ENCODE measurements at places on chromosomes 12 and 14. TPM values are rescaled to one million over a fixed set of nuclear protein-coding genes. Genes with fewer than 3 reads are reported as not detected.

- no peaks in the 10 kb centered on the region for H3K36me3 ChIP-seq
- H3K4me3 ChIP-seq = no peak overlapping the region
- no peak overlapping the region for H3K27ac ChIP-seq
- H3K27me3 ChIP-seq = no peaks in the 10 kb centered on the region
- peak; percentile 71 for DNase-seq
- no peaks in the 10 kb centered on the region for H3K4me1 ChIP-seq
Measured at GRCh38 chr14:25953532-25954139, 644.2 kb downstream of the NOVA1 start.

DNA sequence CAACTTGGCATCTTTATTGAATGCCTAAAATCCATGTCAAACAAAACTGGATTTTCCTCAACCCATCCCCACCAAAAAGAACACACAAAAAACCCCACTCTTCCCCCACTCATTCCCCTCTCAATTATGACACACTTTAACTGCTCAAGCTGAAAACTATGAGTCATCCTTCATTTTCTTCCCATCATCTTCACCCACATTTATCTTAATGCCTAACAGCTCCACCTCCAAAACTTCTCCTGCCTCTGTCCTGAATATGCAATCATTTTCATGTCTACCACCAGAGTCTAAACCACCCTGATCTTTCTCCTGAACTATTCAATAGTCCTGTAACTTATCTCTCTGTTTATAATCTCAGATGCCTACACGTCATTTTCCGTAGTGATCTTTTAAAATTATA is 239.7 kb downstream of the BCAT1 start:
- H3K27ac ChIP-seq = no peak overlapping the region
- no peaks in the 10 kb centered on the region for H3K36me3 ChIP-seq
- H3K4me1 ChIP-seq = no peaks in the 10 kb centered on the region

The OR6C65 gene
- not detected for total RNA-seq

The TAS2R9 gene
- not detected for total RNA-seq

The SMAGP gene
- 21.4 TPM for total RNA-seq

DNA sequence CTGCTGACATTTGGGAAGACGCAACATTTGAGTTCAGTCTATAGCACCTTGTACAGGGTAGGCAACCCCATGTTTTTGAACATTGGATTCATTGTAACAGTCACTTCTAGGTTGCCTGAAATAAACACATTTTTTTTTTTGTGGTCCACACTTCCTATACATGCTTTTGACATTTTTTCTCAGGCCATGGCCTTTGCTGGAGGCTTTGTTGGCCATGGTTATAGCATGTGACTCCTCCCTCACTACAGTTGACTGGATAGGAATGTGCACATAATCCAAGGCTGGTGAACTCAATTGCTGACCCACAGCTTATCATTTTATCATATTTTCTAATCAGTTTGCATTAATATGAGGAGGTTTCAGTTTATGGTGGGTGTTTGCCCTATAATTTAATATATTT is 60.6 kb downstream of the TMEM117 start:
- H3K27me3 ChIP-seq = no peaks in the 10 kb centered on the region
- no peaks in the 10 kb centered on the region for H3K4me1 ChIP-seq
- H3K36me3 ChIP-seq = no peaks in the 10 kb centered on the region
- no peak overlapping the region for H3K27ac ChIP-seq
- no peak overlapping the region for H3K4me3 ChIP-seq

DNA sequence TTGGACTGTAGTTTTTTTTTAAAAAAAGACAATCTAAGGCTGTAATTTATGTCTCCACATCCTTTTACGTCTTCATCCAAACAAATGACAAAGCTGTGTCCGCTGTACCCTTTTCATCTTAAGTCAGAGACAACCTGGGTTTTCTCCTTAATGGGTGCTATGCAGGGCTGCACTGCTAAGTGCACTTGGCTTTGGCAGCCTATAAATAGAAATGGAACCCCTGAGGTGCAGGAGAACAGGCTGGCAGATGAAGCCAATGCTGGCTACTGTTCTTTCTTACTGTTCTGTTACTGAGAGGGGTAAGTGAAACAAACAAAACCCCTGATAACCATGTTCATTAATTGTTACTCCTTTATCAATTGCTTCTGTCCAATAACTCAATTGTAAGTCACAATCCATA is 47.1 kb upstream of the KICS2 start:
- no peak for DNase-seq
- H3K36me3 ChIP-seq = no peaks in the 10 kb centered on the region
- no peaks in the 10 kb centered on the region for H3K4me1 ChIP-seq
- no peaks in the 10 kb centered on the region for H3K27me3 ChIP-seq

The ACSS3 gene
- total RNA-seq = 62.9 TPM

GRCh38 chr12:754473-754820 is 2.1 kb downstream of the WNK1 start:
- H3K36me3 ChIP-seq = no peaks in the 10 kb centered on the region
- peak overlapping the region; percentile 21 for H3K4me3 ChIP-seq
- no peak for DNase-seq
- peak overlapping the region; percentile 95 for H3K27ac ChIP-seq
- H3K27me3 ChIP-seq = no peaks in the 10 kb centered on the region

DNA sequence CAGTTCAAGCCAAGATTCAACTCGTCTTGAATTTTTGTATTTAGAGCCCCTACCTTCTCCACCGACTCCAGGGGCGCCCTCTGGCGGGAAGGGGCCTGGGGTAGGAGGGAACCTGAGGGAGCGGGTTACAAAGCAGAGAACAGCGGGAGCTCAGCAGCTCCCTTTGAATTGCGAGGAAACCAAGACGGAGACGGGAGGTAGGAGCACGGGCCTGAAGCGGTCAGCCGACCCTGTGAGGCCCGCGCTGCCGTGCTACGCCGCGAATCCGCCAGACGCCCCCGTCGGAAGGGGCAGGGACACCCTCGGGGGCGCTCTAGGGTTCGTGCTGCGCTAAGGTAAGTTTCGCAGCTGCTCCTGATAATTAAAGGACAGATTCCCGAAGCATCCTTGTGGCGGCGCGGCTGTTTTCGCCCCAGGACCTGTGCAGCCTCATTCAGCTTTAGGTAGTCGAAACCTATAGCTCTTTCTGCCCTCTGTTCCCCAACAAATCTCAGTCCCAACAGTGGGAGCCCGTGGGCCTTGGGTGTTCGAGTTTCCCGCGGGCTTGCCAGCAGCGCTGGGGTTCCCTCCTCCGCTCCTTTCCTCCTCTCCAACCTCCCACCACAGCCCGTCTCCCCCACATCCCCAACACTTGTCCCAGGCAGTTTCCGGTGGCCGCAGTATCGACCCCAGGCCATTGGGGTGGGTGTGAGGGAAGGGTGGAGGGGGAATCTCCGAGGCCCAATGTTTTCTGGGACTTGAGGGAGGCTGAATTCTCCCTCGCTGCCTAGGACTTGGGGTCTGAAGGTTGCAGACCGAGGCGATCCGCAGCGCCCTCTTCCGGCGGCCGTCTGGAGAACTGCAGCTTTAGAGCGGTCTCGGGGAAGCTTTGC is 5.1 kb upstream of the NKX2-1 start:
- DNase-seq = no peak
- no peak overlapping the region for H3K4me3 ChIP-seq
- peaks cover 81% of the 10 kb centered on the region for H3K27me3 ChIP-seq

The OR9K2 gene
- total RNA-seq = not detected

GRCh38 chr12:84270470-84271140 is 642.0 kb downstream of the SLC6A15 start:
- no peak overlapping the region for H3K4me3 ChIP-seq
- H3K27me3 ChIP-seq = no peaks in the 10 kb centered on the region
- H3K36me3 ChIP-seq = no peaks in the 10 kb centered on the region
- H3K4me1 ChIP-seq = no peaks in the 10 kb centered on the region
- DNase-seq = peak; percentile 52

DNA sequence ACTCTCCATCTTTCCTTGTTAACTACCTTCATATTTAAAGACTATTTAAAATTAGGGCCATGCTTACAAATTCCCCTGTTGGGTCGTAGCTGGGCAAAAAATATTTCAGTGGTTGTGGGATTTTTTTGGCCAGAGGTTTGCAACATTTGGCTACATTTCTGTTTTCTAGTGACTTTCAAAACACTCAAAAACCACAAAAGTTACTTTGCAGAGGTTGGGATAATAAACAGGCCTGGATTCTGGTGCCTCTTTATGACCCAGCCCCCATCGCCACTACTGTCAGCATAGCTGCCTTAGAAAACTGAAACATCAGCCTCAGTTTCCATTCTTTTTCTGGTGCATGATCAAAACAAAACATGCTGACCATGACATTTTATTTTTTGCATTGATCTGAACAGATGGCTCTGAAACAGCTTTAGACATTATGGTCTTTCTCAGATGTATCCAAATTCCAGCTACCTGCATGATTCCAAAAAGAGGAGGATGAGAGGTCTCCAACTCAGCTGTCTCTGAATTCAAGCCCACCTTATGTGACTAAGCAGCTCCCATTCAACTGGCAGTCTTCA is 5.2 kb downstream of the DPF3 start:
- DNase-seq = no peak
- no peak overlapping the region for H3K4me3 ChIP-seq
- no peak overlapping the region for H3K27ac ChIP-seq
- H3K27me3 ChIP-seq = no peaks in the 10 kb centered on the region

- no peaks in the 10 kb centered on the region for H3K27me3 ChIP-seq
- no peak overlapping the region for H3K4me3 ChIP-seq
- no peak for DNase-seq
- H3K4me1 ChIP-seq = no peaks in the 10 kb centered on the region
- no peak overlapping the region for H3K27ac ChIP-seq
Measured at GRCh38 chr12:88870000-88870737, 289.9 kb upstream of the KITLG start.

The TEX22 gene
- total RNA-seq = 0.17 TPM

The INHBC gene
- total RNA-seq = not detected

The DYRK2 gene
- total RNA-seq = 14.4 TPM

GRCh38 chr12:102879144-102879763 is 37.8 kb downstream of the PAH start:
- DNase-seq = peak; percentile 69
- no peaks in the 10 kb centered on the region for H3K36me3 ChIP-seq
- no peak overlapping the region for H3K27ac ChIP-seq
- H3K27me3 ChIP-seq = no peaks in the 10 kb centered on the region

The JDP2 gene
- total RNA-seq = 6.8 TPM

The GDF3 gene
- total RNA-seq = 0.68 TPM

The ERG28 gene
- 12.1 TPM for total RNA-seq

GRCh38 chr12:105267711-105268110 is 31.7 kb upstream of the APPL2 start:
- no peak overlapping the region for H3K4me3 ChIP-seq
- no peak overlapping the region for H3K27ac ChIP-seq
- no peaks in the 10 kb centered on the region for H3K4me1 ChIP-seq

GRCh38 chr14:91089958-91090535 is 23.8 kb upstream of the DGLUCY start:
- peaks cover 4% of the 10 kb centered on the region for H3K27me3 ChIP-seq
- no peaks in the 10 kb centered on the region for H3K36me3 ChIP-seq
- no peaks in the 10 kb centered on the region for H3K4me1 ChIP-seq
- H3K27ac ChIP-seq = no peak overlapping the region
- H3K4me3 ChIP-seq = no peak overlapping the region

The LBHD2 gene
- not detected for total RNA-seq

GRCh38 chr12:96140174-96140573 is 54.0 kb upstream of the ELK3 start:
- no peak overlapping the region for H3K4me3 ChIP-seq
- no peaks in the 10 kb centered on the region for H3K36me3 ChIP-seq
- no peak overlapping the region for H3K27ac ChIP-seq
- DNase-seq = no peak
- H3K4me1 ChIP-seq = no peaks in the 10 kb centered on the region

GRCh38 chr12:44510510-44510909 is 365.6 kb downstream of the NELL2 start:
- H3K27me3 ChIP-seq = no peaks in the 10 kb centered on the region
- no peak overlapping the region for H3K4me3 ChIP-seq
- no peak overlapping the region for H3K27ac ChIP-seq
- no peaks in the 10 kb centered on the region for H3K36me3 ChIP-seq
- DNase-seq = no peak

GRCh38 chr14:94423453-94424056 is 29.0 kb downstream of the SERPINA11 start:
- no peaks in the 10 kb centered on the region for H3K36me3 ChIP-seq
- H3K4me1 ChIP-seq = no peaks in the 10 kb centered on the region
- H3K4me3 ChIP-seq = no peak overlapping the region
- no peak overlapping the region for H3K27ac ChIP-seq
- peak; percentile 82 for DNase-seq
- peaks cover 4% of the 10 kb centered on the region for H3K27me3 ChIP-seq

GRCh38 chr12:50934371-50934851 is 17.9 kb upstream of the HIGD1C start:
- H3K27ac ChIP-seq = peak overlapping the region; percentile 58
- peaks cover 48% of the 10 kb centered on the region for H3K4me1 ChIP-seq
- no peaks in the 10 kb centered on the region for H3K27me3 ChIP-seq

DNA sequence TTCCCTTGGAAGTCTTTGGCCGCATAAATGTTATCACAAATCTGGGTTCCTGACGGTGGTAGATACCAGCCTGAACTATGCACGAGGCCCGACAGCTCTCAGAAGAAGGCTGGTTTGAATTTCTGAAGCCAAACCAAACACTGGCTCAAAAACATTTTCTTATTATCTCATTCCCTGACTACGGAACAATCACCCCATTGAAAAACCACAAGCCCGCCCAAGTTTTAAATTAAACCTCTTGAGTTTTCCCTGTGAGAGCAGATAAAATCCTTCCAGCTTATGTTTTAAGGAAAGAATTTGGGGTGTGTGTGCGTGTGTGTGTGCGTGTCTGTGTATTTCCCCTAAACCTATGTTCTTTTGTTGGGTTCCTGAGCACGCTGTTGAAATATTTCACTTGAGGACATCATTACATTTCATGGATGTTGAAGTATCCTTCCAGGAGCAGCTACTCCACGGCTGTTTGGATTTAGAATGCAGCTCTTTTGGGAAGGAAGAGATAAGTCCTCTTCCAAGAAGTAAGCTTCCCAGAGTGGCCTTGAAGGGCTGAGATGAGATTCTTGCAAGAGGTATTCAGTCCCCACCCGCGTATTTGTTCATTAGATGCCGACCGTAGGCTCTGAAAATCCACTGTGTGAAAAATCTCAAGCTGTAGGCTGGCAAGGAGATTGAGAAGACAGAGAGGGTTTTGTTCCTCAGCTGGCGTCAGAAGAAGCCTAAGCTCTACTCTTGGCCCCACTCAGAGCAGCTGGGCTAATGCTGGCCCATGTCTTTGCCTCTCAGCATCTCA is 131.0 kb upstream of the NCOR2 start:
- H3K27ac ChIP-seq = peak overlapping the region; percentile 68
- no peaks in the 10 kb centered on the region for H3K36me3 ChIP-seq
- H3K4me3 ChIP-seq = no peak overlapping the region
- peaks cover 16% of the 10 kb centered on the region for H3K4me1 ChIP-seq
- no peak for DNase-seq

DNA sequence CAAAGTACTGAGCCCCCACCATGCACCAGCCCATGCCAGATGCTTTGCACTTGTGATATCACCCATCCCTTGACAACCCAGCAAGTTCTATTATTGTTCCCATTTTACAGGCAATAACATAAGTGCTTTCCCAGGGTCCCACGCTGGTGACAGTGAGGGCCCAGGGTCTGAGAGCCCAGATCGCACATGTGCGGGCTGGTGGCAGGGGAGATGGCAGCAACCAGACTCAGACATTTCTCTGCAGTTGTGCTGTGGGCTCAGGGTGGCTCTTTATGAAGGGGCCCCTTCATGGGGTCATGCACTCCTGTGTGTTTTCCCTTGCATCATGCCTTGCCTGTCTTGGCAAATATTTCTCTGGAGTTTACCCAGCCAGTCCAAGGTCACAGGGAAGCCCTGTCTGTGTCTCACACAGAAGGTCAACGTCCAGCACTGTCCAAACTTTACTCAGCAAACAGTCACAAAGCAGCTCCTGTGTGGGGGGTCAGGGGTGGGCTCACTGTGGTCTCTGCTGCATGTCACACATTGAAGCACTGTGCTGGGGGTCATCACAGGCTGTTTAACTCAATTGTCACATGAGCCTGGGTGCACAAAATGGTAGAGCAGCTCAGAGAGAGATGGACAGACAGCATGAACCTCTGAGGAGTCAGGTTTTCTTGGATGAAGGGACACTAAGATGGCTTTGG is 12.7 kb downstream of the SERPINA5 start:
- peak; percentile 76 for DNase-seq
- H3K4me3 ChIP-seq = no peak overlapping the region
- peak overlapping the region; percentile 53 for H3K27ac ChIP-seq

The CLEC14A gene
- 17.9 TPM for total RNA-seq

All from adrenal gland (tissue), 19 donors.